ENCODE measurements at places on chromosomes 2 and 18.

GRCh38 chr2:147386284-147386683 is 458.5 kb upstream of the ACVR2A start:
- DNase-seq, result no peak

DNA sequence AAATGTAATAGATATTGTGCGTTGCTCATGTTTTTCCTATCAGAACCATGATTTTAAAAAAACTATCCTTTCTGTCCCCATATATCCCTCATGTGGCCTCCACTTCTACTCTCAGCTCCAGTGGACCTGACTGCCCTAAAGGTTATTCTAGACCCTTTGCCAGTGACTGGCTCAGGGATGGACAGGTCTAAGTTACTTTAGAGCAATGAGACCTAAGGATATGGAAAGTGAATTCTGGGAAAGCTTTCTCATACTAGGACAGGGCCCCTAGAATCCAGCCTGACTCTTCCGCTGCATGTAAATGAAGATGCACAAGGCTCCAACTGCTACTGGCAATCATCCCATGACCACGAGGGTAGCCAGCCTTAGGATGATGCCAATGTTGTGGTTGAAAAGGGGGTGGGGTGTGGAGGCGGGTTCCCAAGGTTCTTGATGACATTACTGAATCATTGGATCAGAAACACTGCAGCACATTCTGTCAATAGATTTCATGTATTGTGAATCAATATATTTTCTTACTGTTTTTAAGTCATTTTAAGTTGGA is 21.3 kb downstream of the C2orf69 start:
- no peak for DNase-seq

- DNase-seq, result no peak
Measured at GRCh38 chr18:59612381-59612780, 84.8 kb downstream of the CCBE1 start.

DNA sequence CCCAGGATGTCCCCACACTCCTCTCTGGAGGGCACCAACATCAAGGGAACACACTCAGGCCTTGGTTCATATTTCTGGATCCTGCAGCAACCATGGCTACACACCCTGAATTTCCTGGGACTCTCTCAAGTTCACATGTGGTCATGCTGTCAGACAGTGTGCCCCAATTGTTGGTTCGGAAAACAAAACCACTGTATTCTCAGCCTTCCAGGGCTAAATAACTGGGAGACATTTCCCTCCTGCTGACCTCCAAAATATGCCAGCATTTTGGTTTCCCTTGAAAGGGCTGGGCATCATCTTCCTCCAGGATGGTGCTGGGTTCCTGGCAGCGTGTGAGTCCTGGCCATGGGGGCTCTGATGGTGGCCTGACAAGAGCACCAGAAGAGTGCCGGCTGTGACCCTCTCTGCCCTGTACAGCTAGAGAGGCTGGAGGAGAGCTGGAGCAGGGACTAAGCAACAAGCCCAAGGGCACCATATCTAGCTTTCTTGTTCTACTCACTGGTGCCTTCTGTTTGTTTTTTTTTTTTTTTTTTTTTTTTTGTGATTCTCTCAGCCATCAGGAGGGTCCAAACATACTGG is 37.5 kb upstream of the WIPF1 start:
- no peak for DNase-seq
